ENCODE measurements at places on chromosomes 12 and 14.

DNA sequence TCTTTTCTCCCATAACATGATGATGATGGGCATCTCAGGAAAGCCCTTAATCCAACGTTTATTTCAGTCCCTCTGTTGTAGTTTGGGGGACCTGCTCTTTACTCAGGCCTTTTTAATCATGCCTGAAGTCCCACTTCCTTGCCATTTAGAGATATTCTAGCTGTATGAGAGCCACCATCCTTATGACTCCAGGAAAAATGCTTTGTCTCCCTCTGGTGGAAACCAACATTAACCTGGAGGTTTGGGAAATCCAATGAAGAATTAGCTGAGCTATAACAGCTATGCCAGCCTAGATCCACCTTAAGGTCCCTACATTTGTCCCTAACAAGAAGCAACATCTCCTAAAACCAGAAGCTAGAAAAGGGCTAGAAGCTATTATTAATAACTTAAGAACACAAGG is 1399.1 kb downstream of the LRFN5 start:
- DNase-seq: no peak

DNA sequence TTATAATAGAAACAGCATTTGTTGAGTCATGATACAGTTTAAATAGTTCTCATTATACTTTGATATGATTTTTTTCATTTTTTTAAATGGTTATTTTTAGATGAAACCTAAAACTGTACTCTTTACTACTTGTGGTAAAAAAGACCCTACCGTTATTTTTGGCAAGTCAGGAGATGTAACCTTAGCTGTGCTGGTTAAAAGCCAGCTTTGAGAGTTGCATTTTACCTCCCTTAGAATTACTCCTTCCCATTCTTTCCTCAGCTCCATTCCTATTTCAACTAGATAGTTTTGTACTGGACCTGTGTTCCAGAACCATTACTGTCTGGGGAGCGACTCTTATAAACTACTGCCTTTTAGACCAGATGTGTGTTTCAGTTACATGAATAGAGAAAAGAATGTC is 92.0 kb downstream of the RAD51B start:
- DNase-seq: no peak

- no peak for DNase-seq
Measured at GRCh38 chr14:82045339-82045738, 511.7 kb upstream of the SEL1L start.

DNA sequence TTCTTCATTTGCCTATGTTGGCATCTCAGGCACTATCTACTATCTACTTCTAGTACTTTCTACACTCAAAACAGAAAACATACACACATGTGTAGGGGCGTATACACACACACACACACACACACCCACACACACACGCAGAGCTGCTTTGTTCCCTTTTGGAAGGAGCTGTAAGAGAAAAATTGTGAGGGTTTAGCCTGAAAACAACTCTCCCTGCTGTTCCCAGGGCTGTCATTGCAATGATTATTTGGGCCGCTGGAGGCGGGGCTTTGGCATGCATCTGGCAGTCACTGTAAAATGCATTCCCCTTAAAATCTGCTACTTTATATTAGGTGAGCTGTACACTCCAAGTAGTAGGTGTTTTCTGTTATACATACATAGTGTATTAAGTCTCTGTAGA is 29.1 kb upstream of the SLC38A2 start:
- DNase-seq: no peak

- DNase-seq: no peak
Measured at GRCh38 chr14:58639842-58640484, 2.2 kb downstream of the DACT1 start.

DNA sequence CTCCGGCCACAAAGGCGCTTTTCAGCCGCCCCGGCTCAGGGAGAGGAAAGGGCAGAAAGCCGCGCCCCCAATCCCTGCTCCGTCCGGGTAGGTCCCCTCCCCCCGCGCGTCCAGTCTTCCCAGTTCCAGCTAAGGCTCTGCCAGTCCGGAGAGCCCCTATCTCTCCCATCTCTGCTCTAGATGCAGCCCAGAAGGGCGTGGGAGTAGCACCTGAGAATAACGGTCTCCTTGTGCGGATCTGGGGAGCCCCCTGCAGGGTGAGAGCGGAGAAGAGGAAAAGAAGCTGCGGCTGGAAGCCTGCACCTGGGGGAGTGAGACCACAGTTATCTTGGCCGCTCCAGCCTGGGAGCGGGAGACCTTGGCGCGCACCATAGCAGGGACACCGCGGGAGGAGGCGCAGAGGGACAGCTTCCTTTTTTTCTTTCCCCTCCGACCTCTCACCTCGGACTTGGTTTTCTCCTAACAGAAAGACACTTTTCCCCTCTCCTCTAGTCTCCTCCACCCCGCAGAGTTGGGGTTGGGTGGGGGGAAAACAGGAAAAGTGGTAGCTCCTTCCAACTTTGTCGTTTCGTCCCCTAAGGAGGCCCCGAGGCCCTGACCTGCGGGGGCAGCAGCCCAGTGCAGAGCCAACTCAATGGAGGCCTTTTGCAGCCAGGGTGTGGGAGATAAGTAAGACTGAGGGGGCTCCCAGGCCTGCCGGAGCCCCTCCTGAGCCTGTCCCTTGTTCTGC is 2.4 kb downstream of the DHH start:
- no peak for DNase-seq

GRCh38 chr14:103552846-103553210 is 9.6 kb downstream of the BAG5 start:
- no peak for DNase-seq

GRCh38 chr14:70770490-70770889 is 38.8 kb downstream of the MAP3K9 start:
- DNase-seq: peak; percentile 70

DNA sequence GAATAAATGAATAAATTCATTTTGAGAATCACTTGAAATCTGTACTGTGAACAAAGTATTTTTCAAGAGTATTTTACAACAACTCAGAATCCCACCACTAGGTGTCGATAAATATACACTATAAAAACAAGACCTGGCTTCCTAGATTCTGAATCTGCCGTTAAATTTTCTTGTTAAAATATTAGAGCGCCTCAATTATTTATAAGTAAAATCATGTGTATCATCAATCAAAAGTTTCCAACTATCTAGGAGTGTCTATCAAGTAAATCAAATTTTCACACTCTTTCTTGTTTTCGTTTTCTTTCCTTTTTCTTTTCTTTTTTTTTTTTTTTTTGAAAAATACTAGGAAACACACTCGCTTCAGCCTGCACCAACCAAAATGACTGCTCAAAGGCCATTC is 179.2 kb upstream of the DCN start:
- DNase-seq: no peak

GRCh38 chr14:73745571-73746519 is 31.7 kb upstream of the PNMA1 start:
- no peak for DNase-seq

DNA sequence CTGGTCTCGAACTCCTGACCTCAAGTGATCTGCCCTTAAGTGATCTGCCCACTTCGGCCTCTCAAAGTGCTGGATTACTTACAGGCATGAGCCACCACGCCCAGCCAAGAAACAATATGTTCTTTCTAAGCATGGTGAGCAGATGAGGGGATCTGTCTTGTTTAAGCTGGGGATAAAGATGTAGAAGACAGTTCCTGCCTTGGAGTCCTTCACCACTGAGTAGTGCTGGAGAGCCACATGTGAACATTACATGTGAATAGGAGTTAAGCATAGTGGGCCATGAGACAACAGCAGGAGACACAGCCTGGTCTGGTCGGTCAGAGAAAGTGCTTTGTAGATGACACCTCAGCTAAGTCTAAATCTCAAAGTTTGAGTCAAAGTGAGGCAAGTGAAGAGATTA is 26.0 kb downstream of the TMBIM6 start:
- no peak for DNase-seq

DNA sequence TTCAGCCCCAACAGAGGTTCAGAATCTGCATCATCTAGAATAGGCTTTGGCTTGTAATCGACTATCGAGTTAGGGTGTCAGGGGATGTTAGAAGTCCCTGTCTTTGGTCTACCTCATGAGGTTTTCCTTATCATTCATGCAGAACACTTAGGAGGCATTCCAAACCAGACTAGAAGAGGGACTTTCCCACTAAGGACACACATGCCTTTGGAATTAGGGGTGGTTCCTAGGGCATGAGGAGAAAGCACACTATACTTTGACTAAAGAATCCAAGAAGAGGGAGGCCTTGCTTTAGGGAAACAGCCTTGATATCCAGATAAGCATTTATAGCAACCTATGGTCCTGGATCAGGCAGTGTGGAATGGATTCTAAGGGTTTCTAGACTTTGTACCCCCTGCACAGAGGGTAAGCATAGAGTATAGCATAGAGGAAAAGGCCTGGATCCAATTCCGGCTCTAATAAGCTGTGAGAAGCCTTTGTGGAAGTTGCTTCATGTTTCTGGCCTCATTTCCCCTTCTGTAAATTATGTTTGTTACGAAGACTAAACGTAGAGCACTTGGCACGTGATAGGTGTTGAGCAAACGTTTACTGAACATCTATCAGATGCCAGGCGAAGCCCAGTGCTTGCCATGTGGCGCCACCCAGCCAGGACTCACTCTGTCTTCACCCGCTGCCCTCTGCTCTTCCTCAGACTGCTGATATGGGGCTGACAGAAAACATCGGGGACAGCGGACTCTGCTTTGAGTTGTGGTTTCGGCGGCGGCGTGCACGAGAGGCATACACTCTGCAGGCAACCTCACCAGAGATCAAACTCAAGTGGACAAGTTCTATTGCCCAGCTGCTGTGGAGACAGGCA is 13.2 kb downstream of the ZNF219 start:
- no peak for DNase-seq

DNA sequence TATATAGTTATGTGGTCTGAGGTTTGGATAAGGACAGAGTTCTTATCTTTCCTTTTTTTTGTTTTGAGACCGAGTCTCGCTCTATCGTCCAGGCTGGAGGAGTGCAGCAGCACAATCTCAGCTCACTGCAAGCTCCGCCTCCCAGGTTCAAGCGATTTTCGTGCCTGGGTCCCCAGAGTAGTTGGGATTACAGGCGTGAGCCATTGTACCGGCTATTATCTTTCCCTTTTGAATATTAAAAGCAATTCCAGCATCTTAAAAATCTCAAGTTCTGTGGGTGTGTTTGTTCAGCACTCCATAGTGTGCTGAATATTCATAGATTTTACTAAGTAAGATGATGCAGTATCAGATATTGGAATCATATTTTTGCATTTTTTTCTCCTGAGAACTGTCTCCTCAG is 404.4 kb upstream of the RGS6 start:
- DNase-seq: no peak

GRCh38 chr14:37047996-37048395 is 124.4 kb downstream of the SLC25A21 start:
- no peak for DNase-seq

DNA sequence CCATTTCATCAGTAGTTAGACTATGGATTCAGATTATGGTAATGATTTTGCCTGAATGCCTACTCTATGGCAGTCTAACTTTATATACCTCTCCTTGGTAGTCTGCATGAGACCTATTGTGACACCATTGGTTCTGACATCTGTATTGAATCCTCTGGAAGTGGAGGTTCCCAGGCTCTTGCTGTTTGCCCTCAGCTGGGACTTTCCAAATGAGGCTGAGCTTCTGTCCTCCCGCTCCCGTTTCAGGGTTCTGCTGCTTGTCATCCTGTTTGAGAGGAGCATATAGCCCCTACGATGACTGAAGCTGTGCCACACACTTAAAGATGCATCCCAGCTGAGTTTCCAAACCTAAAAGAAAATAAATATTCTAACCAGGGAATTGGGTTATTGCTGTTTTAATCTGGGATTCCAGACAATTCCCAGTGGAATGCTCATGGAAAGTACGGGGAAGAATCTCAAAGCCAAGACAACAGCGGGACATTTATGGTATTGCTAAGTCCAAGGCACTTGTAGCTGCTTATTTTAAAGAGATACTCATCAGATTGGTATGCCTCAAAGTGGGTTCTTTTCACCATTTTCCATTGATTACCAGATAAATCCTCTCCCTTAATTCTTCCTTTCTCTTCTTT is 105.9 kb downstream of the ETV6 start:
- no peak for DNase-seq

DNA sequence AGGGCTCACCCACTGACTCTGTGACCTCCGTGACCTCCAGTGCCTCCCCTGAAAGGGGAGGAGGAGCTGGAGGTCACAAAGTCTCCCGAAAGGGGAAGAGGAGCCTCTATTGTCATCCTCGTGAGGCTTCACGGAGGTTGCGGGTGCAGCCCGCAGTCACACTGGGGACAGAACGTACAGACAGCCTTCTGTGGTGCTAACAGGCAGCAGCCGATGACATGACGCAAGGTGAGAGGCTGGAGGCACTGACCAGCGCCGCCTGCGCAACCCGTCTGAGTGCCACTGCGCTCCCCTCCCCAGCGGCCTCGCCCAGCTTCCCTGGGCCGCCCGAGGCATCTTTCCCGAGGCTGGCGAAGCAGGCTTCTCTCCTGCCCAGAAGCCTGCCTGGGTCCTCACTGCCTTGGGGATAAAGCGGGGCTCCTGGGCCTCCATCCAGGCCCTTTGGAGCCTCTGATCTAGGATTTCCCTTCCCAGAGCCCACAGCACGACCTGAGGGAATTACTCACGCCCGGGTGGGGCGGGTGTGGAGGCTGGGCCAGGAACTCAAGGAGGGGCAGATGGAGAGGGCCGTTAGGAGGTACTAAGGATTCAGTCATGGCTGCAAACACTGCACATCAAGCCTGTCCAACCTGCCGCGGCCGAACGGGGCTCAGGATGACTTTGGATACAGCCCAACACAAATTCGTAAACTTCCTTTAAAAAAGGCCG is 12.3 kb upstream of the LBHD2 start:
- peak; percentile 61 for DNase-seq

- DNase-seq: peak; percentile 84
Measured at GRCh38 chr14:103141117-103141796, 18.0 kb downstream of the TNFAIP2 start.

- DNase-seq: no peak
Measured at GRCh38 chr12:64010069-64010686, 165.7 kb downstream of the SRGAP1 start.

- no peak for DNase-seq
Measured at GRCh38 chr14:53478174-53478573, 325.1 kb upstream of the DDHD1 start.
